ENCODE measurements at places on chromosomes 12 and 14.

- DNase-seq = no peak
Measured at GRCh38 chr12:95544756-95545155, 6.5 kb downstream of the USP44 start.

DNA sequence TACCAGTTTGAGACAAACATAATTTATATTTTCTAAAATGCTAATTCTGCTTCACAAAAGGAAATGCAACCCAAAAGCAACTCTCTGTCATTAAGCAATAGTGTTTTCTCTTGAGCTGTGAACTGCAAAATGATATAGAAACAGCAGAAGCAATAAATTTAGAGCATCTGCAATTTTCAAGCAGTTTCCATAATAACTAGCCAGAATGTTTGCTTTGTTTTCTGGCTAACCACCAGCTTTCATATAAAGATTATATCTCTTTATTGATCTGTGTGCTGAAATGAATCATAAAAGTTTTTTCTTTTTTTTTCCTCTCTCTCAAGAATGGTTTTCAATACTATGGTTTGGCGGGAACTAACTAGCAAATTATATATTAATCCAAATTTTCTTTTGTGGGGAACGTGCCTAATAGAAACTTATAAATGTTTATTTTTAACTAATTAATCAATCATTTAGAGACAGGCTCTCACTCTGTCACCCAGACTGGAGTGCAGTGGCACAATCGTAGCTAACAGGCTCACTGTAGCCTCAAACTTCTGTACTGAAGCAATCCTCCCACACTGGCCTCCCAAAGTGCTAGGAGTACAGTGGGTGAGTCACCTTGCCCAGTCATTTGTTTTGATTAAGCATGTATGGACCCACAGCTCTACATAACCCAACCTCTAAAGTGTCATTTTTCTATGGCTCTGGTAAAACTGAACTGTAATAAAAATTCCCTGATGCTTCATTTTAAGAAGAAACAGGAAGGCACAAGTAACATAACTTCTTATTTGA lies 830.1 kb upstream of the MGAT4C start:
- DNase-seq = no peak

- DNase-seq = no peak
Measured at GRCh38 chr14:103057028-103057371, 349 bp downstream of the CDC42BPB start.

DNA sequence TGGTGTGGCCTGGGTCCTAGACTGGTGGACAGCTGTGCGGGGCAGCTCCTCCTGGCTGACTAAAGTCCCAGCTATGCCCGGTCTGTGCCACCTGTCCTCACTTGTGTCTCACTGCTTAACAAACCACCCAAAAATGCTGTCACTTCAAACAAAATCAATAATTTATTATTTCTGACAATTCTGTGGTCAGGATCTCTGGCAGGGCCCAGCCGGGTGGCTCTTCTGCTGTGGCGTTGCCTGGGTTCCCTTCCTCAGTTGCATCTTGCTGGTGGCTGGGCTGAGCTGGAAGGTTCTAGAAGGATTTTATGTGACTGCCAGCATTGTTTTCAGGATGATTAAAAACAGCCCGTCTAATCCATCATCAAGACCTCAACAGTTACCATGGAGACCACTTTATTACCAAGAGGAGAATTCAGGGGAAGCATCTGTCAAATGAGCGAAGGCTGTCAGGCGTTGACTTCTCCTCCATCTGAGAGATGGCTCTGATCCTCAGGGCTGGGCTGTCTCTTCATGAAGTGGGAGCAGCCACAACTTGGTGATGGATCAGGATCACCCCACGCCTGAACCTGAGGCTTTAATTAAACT lies 280.6 kb upstream of the SFSWAP start:
- DNase-seq = no peak

DNA sequence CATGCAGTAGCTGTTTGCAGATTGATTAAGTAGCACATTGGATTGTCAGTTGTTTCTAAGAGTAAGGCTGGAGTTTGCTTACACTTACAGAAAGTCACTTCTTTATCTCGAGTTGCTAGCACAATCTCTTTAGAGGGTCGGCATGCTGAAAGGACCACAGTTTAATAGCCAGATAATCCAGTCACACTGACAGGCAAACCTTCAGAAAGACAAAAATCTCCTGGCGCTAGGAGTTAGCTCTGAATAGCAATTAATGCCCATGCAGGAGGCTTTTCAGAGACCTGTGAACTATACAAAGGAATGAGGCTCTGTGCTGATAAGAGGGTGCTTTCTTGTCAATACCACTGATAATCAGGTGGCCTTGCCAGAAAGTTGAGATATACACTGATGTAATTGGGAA lies 1043.0 kb downstream of the AACS start:
- DNase-seq = no peak

DNA sequence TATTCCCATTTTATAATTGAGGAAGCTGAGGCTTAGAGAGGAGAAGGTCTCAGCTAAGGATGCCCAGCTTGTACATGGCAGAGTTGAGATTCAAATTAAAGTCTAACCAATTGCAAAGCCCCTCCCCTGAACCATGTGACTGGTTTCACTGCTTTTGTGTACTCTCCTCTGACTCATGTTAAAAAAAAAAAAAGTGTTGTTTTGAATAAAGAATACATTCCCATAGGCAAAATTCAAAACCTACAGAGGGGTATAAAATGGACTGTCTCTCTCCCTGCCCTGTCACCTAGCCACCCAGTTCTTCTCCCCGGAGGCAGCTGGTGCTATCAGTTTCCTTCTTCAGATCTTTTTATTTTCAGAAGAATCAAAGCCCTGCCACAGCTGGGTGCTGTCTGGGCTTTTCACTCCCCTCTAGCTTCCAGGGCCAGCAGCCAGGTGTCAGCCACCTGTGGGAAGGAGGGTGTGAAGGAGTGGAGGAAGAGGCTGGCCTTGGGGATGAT lies 5.4 kb downstream of the PSMD9 start:
- DNase-seq = no peak

All from stimulated activated CD8-positive, alpha-beta memory T cell treated with anti-CD3 and anti-CD28 coated beads, Interleukin-12 subunit alpha, Interleukin-12 subunit beta, amount 100 ng/mL, for 1 hour (primary cell).